Hematopoietic multipotent progenitor cell treated with erythropoietin and hydrocortisone succinate and interleukin-3 and kit ligand, for 4 days (in vitro differentiated cells): ENCODE measurements at places on chromosomes 1 and 21.
A peak's percentile ranks its signal among the peaks of the same experiment; 100 is the strongest.

- no peak for DNase-seq
Measured at GRCh38 chr1:30572192-30572591, 151.2 kb downstream of the MATN1 start.

GRCh38 chr1:61241973-61242381 lies 159.6 kb downstream of the NFIA start:
- no peak for DNase-seq

GRCh38 chr21:36028127-36029069 lies 31.9 kb downstream of the SETD4 start:
- peak; percentile 79 for DNase-seq

DNA sequence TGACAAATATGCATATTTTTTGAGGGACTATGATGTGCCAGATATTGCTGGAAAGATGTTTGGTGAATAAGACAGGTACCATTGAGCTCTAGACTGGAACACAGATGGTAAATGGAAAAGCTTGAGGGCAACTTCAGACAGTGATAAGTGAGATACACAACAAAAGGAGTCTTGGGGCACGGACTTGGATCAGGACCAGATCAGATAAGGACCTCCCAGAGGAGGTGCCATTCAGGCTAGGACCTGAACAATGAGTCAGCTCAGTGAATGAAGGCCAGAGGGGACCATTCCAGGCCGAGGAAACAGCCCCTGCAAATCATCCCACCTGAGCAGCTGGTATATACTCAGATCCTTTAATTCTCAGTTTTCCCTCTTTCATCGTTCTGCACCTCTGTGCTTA lies 1.8 kb upstream of the KCNJ15 start:
- peak; percentile 26 for DNase-seq

GRCh38 chr1:109788695-109789521 lies 25.2 kb upstream of the EPS8L3 start:
- DNase-seq: peak; percentile 93

GRCh38 chr1:176617881-176618280 lies 154.9 kb downstream of the PAPPA2 start:
- DNase-seq: no peak

DNA sequence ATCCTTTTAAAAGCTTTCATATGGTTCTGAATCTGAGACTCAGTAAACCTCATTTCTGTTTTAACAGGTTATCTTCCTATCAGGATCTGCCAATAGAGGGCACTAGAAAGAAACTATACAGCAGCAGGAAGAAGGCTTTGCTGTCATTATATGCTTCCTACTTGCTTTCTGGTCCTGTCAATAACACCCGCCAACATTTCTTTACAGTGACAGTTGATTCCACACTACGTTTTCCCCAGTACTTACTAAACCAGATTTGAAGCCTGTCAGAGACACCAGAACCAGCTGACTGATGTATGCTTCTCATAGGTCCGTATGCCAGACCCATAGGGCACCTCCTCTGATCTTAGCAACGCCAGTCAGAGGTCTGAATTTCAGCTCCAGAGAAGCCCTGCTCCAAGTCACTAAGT lies 341.0 kb upstream of the NEGR1 start:
- peak; percentile 83 for DNase-seq

DNA sequence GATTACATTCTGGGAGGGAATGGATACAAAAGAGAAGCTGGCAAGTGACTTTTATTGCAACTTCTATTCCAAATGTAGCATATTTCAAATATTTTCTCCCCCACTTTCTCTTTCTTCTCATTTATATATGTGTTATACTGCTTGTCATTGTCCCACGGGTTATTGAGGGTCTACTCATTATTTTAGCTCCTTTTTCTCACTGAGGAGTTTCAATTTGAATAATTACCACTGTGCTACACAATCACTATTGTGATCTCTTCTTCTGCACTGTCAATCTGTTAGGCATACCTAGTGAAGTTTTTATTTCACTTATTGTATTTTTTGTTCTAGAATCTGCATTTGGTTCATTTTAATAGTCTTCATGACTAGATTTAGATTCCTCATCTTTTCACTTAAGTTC lies 339.7 kb downstream of the PTPRC start:
- no peak for DNase-seq

GRCh38 chr1:21939650-21940374 lies 2.7 kb upstream of the HSPG2 start:
- DNase-seq: peak; percentile 67

GRCh38 chr1:182493063-182493462 lies 43.1 kb downstream of the RGSL1 start:
- DNase-seq: peak; percentile 80

DNA sequence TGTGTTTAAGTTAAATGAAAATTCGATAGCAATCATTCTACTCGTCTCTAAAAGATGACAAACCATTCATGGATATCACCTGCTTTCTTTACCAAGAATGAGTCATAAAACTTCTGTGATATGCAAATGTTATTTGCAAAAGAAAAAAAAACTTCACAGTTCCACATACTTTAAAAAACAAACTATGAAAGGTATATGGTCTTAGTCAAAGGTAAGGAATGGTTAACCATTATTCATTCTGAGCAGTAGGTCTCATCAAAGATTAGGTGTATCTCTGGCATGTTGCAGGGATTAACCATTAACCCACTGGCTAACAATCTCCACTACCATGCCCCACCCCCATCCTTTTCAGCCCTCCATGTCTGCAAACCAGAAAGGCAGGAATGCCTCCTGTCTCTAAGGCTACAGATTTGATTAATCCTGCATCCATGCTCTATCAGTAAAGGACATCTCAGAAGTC lies 44.4 kb downstream of the PTPN14 start:
- no peak for DNase-seq

DNA sequence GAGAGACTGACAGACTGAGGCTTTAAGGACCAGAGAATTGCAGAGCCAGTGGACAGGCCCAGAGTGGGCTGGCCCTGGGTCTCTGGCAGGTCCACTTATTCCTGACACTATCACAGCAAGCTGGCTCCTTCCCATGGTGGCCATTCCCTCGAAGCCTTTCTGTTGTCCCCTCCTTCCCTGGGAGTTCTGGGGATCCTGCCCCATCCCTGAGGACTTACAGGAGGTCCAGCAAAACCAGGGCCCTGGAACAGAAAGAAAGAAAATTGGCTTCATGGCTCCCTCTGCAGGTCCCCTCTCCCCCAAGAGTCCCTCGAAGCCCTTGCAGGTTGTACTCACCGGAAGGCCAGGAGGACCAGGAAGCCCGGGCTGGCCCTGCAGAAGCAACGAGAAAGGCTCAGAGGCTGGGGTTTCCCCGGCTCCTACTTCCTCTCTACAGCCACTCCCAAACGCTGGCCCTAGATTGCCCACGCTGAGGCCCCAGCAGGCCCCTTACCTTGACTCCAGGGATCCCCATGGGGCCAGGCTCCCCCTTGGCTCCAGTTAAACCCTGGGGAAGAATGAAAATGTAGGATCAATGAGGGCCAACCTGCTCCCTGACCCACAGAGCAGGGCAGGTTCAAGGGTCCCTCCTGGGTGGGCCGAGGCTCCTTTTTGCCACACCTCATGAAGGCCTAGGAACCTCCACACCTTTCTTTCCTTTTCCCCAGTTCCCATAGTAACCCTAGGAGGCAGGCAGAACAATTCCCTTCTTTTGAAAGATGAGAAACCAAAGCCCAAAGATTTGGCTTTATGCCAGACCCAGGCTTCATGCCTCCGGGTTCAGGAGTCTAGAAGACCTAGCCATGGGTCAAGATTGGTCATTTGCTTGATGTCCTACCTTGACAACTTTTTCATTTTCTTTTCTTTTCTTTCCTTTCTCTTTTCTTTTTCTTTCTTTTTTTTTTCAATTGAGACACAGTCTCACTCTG lies 4.6 kb downstream of the COL9A2 start:
- peak; percentile 75 for DNase-seq

DNA sequence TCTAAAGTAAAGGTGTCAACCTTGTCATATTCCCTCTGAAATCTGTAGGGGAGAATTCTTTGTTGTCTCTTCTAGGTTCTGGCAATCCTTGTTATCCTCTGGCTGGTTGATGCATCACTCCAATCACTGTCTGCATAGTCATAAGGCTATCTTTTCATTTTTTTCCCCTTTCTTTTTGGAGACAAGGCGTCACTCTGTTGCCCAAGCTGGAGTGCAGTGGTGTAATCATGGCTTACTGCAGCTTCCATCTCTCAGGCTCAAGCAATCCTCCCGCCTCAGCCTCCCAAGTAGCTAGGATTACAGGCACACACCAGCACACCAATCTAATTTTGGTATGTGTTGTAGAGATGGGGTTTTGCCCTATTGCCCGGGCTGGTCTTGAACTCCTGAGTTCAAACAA lies 12.9 kb downstream of the DPYD start:
- DNase-seq: no peak

- no peak for DNase-seq
Measured at GRCh38 chr1:162997499-162998285, 71.5 kb upstream of the RGS4 start.
